ENCODE measurements at places on chromosomes 4 and X.
A peak's percentile ranks its signal among the peaks of the same experiment; 100 is the strongest.

DNA sequence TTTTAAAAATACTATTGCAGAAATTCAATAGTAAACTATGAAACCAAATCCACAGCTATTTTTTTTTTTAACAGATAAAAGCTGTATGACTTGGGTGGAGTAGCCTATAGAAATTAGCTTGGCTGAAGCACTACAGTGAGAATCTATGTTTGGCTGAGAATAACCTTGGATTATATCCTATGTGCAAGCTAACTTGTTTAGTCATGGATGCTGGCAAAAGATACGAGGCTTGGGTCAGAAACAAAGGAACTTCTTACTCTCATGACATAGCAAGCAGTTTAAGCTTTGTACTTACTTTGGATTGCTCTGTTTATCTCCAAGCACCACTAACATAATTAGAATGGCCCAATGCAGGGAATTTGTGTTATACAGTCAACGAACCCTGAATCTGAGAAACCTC is 119.2 kb upstream of the GRID2 start:
- no peak for DNase-seq

DNA sequence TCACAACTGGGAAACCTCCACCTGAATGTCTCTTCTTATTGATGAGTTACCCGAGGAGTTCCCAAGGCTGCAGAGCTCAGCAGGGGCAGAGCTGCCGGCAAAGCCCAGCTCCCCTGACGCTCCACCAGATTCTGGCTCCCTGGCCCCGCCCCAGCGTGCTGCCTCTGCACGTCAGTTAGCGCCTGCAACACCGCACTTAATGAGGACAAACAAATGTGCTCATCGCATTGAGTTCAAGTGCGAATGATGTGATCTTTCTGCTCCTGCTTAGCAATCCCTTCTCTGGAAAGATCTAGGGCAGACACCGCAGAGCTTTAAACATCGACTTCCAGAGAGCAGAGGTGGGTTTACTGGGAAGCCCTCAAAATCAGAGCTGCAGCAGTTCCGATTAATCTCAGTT is 55.5 kb upstream of the FBXW7 start:
- no peak for DNase-seq

- peak; percentile 65 for DNase-seq
Observed at GRCh38 chr4:37685161-37685822, 884 bp downstream of the RELL1 start.

DNA sequence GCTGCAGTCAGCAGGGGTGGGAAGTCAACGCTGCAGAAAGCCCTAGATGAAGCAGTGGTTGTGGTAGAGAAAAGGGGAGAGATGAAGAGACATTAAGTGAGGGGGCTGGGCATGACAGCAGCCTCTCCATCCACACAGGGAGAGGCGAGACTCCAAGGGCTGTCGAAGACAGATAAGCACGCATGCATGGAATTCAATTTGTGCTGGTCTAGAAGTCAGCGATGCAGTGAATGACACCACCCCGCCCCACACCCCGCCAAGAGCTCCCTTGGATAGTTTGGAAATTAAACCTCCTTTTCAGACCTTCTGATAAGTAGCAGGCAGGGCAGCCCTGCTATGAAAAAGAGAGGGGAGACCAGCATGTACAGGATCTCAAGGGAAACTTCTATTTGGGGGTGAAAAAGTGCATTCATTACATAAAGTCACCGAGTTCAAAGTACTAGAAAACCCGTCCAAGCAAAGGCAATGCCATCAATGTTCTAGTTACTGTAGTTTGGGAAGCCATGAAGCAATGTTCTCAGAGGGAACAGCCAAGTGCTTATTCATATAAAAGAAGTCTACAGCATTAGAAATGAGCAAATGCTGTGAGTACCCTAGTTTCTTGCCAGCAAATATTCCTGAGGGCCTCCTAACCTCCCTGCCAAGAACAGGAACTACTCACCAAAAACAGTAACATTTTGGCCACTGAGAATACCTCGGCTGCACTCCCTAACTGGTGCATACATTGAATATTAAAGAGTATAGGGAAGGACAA is 152.3 kb upstream of the ANXA10 start:
- DNase-seq, result no peak

- no peak for DNase-seq
Observed at GRCh38 chrX:45783002-45783401, 582.3 kb upstream of the DIPK2B start.

DNA sequence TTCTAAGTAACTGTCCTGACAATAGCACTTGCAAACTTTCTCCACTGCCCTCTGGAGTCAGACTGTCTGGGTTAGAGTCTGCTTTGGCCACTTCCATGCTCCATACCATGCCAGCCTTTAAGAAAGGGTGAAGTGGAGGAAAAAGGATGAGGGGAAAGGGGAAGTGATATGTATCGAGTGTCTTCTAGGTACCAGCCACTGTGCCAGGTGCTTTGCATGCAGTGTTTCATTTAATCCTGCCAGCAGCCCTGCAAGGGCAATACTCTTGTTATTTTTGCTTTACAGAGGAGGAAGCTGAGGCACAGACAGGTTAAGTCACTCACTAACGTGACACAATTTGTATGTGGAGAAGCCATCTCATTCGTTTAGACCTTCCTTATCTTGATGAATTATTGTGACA is 55.6 kb downstream of the RTL9 start:
- DNase-seq, result no peak

DNA sequence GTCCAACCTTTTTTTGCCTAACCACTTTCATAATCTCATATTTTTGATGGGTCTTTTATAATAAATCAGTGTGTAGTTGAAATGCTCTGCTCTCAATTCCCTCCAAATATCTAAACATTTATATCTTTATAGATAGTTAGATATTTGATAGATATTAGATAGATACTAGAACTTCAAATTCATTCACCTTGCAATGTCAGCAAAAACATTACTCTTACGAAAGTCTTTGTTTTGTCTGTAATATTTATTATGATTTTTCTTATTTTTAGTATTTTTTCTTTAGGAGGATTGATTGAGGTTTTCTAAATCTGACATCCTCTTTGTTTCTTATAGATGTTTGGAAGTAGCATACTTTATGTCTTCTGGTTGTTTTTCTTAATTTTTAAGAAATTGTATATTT is 2563.6 kb downstream of the PCDH7 start:
- no peak for DNase-seq

DNA sequence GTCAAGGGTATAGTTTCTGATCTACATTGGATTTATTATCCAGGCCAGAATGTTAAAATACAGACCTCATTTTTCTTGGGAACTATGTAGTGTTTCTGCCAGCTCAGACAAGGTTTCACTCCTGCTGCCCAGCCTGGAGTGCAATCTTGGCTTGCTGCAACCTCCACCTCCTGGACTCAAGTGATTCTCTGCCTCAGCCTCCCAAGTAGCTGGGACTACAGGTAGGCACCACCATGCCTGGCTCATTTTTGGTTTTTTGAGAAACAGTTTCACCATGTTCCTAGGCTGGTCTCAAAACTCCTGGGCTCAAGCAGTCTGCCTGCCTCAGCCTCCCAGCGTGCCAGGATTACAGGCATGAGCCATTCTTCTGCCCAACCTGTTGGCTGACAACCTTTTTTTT is 5.7 kb downstream of the RPL34 start:
- no peak for DNase-seq

DNA sequence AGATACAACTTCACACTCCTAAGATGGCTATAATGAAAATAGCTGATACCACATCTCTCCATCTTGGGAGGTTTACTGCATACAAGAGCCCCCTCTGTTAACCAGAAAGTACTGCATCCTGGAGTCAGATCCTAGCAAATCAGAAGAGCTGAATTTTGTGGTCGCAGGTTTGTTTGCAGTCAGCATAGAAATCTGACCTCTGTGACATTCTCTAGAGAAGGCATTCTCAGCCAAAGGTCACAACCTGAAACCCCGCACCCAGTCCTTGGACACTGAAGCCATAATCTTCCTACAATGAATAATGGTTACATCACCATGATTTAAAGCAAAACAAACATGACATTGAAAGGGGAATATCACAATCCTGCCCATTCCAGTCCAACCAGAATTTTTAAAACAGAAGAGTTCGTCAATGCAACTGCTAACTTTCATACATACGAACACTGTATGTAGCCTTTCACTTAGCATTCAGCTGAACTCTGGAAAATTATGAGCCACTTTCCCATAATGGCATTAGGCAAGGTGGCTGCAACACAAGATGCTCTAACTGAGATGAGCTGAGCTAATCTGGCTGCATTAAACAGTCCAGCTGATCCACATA is 17.6 kb downstream of the HS6ST2 start:
- no peak for DNase-seq

DNA sequence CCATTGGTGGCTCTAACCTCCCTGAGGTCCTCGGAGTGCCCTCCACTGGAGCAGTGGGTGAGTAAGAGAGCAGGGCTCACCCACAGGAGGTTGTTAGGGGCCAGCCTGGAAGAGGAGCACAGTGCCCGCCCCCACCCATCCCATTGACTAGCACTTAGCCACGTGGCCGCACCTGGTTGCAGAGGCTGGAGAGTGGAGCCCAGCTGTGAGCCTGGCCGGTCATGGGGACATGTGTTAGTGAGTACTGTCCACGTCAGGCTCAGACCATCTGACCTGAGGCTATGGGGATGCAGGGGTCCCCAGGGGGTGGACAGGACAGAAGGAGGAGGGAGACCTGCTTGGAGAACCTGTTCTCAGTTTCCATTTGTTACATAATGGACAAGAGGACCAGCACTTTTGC is 1.4 kb upstream of the MAN2B2 start:
- DNase-seq, result no peak

DNA sequence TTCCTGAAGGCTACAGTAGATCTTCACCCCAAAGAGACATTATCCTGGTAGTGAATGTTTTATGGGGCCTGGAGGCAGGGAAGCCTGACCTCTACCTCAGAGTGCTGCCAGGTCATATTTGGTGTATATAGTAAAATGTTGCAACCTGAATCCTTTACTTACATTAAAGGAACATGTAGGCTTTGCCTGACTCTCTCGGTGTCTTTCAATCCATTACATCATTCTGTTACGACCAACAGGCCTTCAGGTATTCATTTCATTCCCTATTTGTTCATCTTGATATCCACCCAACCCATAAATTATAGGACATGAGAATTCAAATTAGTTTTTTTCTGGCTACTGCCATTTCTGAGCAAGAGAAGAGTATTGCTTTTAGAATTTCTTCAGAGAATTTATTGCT is 116.5 kb downstream of the CFAP299 start:
- no peak for DNase-seq

GRCh38 chr4:128863312-128864075 is 54.0 kb downstream of the JADE1 start:
- peak; percentile 62 for DNase-seq

- peak; percentile 69 for DNase-seq
Observed at GRCh38 chrX:38891641-38892413, 90.6 kb downstream of the MID1IP1 start.

- no peak for DNase-seq
Observed at GRCh38 chr4:39304651-39305050, 61.5 kb downstream of the RFC1 start.

GRCh38 chr4:147401221-147401620 is 79.7 kb upstream of the EDNRA start:
- DNase-seq, result no peak

DNA sequence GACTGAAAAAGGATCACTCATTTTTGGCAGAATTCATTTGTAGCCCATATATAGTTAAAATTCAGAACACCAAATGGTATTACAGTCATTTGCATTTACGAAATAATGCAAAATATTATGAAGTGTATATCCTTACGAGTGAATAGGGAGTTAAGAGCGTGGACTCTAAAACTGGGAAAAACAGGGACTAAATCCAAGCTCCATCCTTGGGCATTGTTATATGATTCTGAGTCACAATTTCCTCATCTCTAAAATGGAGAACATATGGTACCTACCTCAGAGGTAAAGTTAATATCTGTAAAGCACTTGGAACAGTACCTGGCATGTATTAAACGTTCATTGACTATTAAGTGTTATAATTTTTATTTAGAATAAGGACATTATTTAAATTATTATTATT is 106.3 kb downstream of the ZAR1 start:
- no peak for DNase-seq

- no peak for DNase-seq
Observed at GRCh38 chr4:29326816-29327215, 1393.4 kb upstream of the PCDH7 start.

DNA sequence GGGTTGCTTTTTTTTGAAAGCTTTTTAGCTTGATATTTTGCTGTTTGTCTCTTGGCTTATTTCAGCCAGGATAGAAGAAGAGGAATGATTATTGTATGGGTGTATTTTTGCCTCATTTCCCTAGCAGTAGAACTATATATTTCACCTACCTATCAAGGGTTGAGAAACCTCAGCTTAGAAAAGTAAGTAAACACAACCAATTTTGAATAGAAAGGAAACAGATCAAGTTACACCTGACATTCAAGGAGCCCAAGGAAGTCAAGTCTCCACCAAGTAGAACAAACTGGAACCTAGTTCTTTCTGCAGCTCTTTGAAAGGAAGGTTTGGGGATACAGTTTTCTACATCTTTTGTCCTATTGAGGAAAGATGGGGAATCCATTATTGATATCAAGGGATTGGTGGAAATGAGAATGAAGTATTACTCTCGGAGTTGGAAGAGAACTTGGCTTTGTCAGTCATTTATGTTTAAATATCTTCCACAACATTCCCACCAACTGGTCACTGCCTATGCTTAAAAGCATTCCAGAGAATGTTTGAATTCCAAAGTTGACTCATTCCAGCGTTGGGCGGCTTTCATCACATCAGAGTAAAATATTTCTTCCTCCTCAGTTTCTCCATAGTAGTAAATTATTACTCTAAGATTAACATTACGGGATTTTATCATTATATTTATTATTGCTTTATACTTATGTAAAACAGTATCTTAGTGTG is 207.8 kb upstream of the CNKSR2 start:
- DNase-seq, result no peak

DNA sequence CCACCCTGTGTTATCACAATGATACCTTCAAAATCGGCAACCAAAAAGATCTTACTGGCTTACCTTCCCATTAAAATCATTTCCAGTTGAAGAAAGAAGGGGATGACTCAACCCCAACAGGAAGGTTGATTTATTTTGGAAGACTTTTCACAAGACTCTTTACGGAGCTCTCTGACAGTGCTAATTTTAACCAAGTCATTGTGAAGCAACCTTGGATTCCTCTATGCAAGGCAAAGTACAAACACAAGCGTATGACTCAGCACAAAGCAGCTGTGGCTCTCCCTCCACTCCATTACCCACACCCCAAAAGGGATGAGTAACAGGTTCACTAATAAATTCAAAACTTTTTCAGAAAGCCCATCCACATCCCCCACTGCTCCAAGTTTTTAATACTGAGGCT is 213.8 kb upstream of the FGF13 start:
- DNase-seq, result no peak

All from OCI-LY7 (cell line).